ENCODE measurements at places on chromosomes 13 and 19. TPM values are rescaled to one million over a fixed set of nuclear protein-coding genes. Genes with fewer than 3 reads are reported as not detected.

LACC1 gene
- 8.4 TPM for total RNA-seq

DNA sequence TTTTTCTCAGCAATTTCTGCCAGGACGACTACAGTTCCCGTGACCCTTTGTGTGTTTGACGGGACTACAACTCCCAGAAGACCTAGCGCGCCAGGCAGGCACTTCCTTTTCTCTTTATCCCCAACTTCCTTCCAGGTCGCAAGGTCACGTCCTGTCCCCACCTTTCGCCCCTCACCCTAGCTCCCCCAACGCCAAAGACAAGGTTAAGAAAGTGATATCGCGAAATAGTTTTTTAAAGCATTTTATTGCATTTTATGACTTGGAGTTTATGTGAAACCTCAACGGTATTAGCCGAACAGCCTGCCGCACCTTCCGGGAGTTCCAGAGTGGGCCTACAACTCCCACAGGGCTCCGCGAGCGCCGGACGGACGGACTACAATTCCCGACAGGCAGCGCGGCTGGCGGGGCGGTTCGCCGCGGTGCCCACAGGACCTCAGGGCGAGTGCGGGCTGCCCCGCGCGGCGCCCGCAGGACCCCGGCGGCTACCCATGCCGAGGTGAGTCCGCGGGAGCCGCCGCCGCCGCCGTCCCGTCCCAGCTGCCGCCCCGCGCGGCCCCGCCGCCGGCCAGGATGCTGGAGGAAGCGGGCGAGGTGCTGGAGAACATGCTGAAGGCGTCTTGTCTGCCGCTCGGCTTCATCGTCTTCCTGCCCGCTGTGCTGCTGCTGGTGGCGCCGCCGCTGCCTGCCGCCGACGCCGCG lies at the start of gene NCLN:
Gene NCLN, plus strand, starts transcription at position 470 of the 699 bp plus-strand sequence. Its CDS starts 101 bp downstream, at position 571.
- DNase-seq: peak; percentile 95

GRCh38 chr13:104086759-104087158 lies 1020.5 kb upstream of the SLC10A2 start:
- DNase-seq: no peak

GRCh38 chr19:50344661-50345318 lies 15.6 kb upstream of the KCNC3 start:
- peak; percentile 23 for DNase-seq

DNA sequence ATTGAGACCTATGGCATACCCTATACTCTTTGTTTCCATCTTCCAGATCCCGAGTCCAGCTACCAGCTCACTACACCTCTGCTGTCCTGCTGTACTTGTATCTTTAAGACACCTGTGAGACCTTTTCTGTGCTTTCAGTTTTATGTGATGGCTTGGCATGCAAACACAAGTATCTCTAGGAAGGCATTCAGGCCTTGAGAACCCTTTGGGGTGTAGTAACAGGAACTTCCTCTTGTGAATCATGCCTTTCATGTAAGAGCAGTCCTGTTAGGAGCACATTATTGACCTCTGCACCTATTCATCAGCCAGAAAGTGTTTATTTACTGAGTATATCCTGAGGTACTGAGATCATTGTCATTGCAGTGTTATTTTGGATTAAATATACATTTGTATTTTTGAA lies 87.0 kb upstream of the HTR2A start:
- DNase-seq: no peak

DNA sequence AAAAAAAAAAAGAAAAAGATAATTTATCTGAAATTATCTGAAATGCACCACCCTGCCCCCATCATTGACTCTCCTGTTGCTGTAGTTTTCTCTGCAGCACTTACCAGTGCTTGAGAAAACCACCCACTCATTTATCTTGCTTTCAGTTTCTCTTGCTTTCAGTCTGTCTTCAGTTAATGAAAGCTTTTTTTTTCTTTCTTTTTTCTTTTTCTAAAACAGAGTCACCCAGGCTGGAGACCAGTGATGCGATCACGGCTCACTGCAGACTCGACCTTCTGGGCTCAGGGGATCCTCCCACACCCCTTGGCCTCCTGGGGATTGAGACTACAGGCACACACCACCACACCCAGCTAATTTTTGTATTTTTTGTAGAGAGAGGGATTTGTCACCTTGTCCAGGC lies 4.3 kb upstream of the ACP5 start:
- DNase-seq: no peak

COL4A2 gene
- 50.6 TPM for total RNA-seq

DNA sequence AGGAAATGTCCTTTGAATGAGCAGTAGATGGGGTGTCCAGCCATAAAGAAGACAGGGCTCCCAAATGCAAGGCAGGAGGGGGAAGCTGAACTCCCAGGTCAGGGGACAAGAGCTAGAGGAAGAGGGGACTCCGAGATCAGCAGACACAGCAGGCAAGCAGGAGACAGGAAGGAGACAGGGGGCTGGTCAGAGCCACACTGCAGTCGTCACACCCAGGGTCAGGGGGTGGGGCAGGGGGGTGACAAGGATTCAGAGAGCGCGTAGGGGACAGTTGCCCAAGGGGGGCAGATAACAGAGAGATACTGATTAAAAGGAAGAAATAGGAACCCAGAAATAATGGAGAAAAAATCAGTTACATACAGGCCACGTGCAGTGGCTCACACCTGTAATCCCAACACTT lies 3.2 kb downstream of the HSD17B14 start:
- DNase-seq: no peak

NLRP9 gene
- not detected for total RNA-seq

ZNF649 gene
- total RNA-seq: 2.3 TPM
